ENCODE measurements at places on chromosomes 2 and 18. TPM values are rescaled to one million over a fixed set of nuclear protein-coding genes. Genes with fewer than 3 reads are reported as not detected.

GRCh38 chr2:55159037-55159651 is 72.9 kb downstream of the CLHC1 start:
- no peak for DNase-seq

The TNFAIP6 gene
- total RNA-seq: not detected

- no peak for DNase-seq
These were observed 40.0 kb downstream of the ETAA1 start for GRCh38 chr2:67437114-67437513.

The SLC8A1 gene
- total RNA-seq: 0.12 TPM

The LOXHD1 gene
- not detected for total RNA-seq

The HOXD11 gene
- total RNA-seq: not detected

The SCN3A gene
- total RNA-seq: not detected

DNA sequence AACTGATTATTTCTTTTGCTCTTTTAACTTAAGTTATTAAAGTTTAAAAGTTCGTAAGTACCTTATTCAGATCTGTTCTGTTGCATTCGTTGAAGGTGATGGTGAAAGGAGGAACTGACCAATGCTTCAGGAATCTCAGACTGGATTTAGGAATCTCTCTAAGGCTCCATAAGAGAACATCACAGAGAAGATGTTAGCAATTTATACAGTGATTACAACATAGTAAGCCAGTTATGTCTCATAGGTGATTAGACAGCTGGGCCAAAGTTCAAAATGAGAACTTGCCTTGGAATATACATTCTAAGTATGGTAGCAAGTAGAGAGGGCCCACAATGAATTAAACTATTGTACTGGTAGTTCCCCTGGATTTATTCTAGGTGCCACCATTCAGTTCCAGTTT is 3.2 kb downstream of the MARS2 start:
- DNase-seq: no peak

The ESPNL gene
- total RNA-seq: 0.14 TPM

- DNase-seq: peak; percentile 53
These were observed 2.6 kb downstream of the TRAK2 start for GRCh38 chr2:201448701-201449100.

The ACADL gene
- total RNA-seq: not detected

GRCh38 chr2:145305889-145306288 is 786.0 kb upstream of the ZEB2 start:
- no peak for DNase-seq

- DNase-seq: no peak
These were observed 383.1 kb downstream of the GALR1 start for GRCh38 chr18:77632758-77633157.

GRCh38 chr2:131077966-131078365 is 15.3 kb downstream of the FAM168B start:
- DNase-seq: no peak

DNA sequence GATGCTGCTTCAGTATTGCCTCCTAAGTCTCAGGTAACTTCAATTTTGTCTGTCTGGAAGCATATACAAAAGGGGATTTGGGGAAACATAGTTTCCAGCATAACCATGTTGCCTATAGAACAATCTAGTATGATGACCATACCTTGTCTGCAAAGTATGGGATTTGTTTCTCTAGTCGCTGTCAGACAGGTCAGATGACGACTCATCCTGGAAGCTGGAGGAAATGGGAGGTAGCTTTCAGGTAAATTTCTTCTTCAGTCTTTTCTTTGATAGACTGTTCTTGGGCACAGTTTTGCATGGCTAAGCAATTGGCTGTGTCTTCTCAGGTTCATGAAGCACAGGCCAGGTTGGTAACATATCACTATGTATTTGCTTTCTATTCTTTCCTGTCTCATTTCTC is 2.8 kb upstream of the OSBPL6 start:
- DNase-seq: no peak

The CDCA7 gene
- total RNA-seq: 64.1 TPM

The CREG2 gene
- total RNA-seq: not detected

DNA sequence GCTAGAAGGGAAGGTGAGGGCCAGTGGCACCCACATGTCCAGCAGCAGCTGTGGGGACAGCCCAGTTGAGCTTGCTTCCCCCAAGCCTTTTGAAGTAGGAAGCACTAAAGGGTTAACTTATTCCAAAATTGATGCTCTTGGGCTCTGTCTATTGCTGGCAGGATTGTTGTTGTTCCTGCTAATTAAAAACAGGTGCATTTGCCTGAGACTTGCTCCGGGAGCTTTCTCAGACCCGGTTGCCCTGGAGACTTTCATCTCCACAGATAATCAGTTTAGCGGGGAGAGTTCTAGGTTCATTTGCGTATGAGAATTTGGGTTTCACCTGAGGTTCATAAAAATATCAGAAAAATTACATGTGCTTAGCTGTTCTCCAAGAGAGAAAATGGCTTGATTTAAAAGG is 277.3 kb downstream of the LRATD1 start:
- no peak for DNase-seq

GRCh38 chr2:222052934-222053367 is 245.8 kb downstream of the PAX3 start:
- DNase-seq: no peak

DNA sequence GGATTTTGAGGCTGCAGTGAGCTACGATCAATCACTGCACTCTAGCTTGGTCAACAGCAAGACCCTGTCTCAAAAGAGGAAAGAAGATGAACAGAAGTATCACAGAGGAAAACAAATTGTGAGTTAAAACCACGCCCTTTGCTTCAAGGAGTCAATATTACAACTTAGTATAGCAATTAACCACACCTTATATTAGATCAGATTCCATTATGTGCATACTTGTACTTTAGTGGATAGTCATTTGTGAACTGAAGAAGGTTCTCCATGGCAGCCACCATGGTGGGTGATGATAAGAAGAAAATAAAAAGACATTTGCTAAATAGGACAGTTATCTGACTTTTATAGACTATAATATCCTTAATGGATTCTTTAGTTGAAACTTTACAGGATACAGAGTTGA is 72.3 kb upstream of the EFEMP1 start:
- no peak for DNase-seq

DNA sequence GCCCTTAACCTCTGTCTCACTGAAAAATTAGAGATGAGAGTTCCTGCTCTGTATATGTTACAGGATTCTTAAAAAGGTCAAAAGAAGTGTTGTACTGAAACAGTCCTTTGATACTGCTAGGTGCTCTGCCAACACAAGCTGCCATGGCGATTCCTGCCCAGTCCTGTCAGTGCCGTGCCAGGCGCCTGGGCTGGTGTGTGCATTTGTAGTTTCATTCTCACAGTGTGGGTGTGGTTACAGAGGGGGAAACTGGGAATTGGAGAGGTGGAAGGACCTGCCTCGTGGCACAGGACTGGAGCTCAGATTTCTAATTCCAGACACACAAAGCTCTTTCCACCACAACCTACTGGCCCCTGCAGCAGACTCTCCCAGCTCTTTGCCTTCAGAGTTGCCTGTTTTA is 122.3 kb upstream of the RAB6C start:
- DNase-seq: no peak

The LHCGR gene
- total RNA-seq: not detected

DNA sequence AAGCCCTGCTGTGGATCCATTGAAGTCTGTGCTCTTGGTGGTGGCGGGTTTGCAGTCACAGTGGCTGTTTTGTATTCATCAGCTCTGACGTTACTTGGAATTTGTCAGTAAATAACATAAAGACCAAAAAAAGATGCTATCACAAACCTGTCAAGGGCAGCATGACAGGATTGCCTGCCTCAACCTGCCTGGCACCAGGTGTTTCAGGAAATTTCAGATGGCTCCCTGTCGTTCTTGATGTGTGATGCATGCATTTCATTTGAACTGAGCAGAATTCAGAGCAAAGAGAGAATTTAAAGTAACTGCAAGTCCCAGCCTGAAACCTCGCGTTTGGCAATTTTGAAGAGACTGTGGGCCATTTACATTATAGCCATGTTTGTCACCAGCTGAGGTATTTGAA is 50.3 kb upstream of the EPC2 start:
- DNase-seq: no peak

DNA sequence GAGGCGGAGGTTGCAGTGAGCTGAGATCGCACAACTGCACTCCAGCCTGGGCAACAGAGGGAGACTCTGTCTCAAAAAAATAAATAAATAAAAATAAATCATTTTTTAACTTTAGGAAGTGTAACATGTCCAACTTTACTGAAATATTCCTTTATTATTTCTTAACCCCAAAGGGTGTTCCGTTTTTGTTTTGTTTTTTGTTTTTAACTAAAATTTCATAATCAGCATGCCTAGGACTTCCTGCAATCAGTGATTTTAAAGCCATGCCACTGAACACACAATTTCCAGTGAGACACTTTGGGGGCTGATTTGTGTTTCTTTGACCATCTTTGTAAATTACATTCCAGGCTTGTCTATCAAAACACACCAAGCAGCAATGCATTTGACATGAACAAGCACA is 7.1 kb downstream of the CATIP start:
- no peak for DNase-seq

- DNase-seq: no peak
These were observed 119.8 kb downstream of the NRP2 start for GRCh38 chr2:205802065-205802464.

DNA sequence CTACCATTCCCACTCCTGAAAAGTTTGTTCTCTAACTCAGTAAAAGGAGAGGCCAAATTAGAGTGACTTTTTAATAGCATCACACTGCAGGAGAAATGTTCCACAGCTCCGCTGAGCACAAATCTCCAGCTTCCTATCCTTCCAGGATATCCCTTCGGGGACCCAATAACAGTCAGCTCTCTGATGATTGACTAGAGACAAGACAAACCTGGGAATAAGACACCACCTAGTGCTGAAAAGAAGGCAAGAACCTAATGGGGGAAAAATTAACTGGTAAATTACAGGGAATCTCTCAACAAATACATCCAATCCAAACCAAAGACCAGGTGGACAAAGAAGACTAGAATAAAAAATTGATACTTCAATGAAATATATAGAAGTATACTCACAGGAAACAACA is 977.1 kb upstream of the SOX11 start:
- DNase-seq: no peak

- DNase-seq: no peak
These were observed 324.9 kb upstream of the SOX11 start for GRCh38 chr2:5367321-5367720.

- no peak for DNase-seq
These were observed 411.7 kb upstream of the NETO1 start for GRCh38 chr18:73279498-73279897.

- DNase-seq: no peak
These were observed 133.4 kb downstream of the STK39 start for GRCh38 chr2:168114040-168114439.

DNA sequence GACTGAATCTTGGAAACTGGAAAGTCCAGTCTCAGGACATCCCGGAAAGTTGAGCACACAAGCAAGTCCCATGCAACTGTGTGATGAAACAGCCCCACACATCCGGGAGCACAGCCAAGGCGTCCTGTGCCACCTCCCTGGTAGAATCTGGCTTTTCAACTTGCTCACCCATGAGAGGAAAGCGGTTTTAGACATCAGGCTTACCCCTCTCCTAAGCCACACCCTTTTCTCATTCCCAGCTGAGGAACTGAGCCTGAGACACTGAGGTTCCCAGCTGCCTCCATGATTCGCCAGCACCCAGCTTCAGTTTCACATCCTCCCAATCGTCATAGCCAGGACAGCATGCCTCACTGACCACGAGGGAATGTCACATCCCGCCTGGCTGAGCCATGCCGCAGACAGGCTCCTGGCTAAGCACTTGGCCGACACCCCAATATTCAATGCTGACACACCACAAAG is 60.3 kb downstream of the STEAP3 start:
- no peak for DNase-seq

GRCh38 chr2:55111570-55112228 is 61.4 kb upstream of the RTN4 start:
- no peak for DNase-seq

GRCh38 chr18:57523171-57523956 is 63.1 kb downstream of the FECH start:
- DNase-seq: no peak

The SPATA3 gene
- 0.53 TPM for total RNA-seq

- no peak for DNase-seq
These were observed 1.4 kb downstream of the REEP1 start for GRCh38 chr2:86335865-86336674.

GRCh38 chr18:2538844-2539243 is 32.5 kb downstream of the METTL4 start:
- no peak for DNase-seq

The PRSS56 gene
- not detected for total RNA-seq

GRCh38 chr2:33277002-33277426 is 199.4 kb upstream of the RASGRP3 start:
- no peak for DNase-seq

The ACMSD gene
- not detected for total RNA-seq
